ENCODE measurements at places on chromosomes 12 and 14.

- DNase-seq, result no peak
Observed at GRCh38 chr12:28961948-28962384, 187.1 kb upstream of the FAR2 start.

- DNase-seq, result no peak
Observed at GRCh38 chr12:64320611-64321010, 69.9 kb downstream of the C12orf56 start.

DNA sequence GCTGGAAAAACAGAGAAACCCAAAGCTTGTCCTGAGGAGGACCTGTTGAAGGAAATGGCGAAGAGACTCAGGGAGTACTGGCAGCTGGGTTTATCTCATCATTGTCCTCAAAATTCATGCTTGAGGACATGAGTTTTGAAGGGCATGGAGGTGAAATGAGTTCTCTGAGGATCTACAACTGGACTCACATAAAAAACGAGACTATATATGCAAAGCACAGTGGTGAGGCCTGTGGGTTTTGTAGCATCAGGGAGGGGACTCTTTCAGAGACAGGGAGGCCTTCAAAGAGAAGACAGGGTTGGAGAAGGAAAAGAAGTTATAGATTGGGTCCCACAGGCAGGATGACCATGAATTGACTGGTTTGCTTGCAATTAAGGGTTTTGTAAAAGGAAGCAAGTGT lies 71.3 kb upstream of the SCN8A start:
- no peak for DNase-seq

DNA sequence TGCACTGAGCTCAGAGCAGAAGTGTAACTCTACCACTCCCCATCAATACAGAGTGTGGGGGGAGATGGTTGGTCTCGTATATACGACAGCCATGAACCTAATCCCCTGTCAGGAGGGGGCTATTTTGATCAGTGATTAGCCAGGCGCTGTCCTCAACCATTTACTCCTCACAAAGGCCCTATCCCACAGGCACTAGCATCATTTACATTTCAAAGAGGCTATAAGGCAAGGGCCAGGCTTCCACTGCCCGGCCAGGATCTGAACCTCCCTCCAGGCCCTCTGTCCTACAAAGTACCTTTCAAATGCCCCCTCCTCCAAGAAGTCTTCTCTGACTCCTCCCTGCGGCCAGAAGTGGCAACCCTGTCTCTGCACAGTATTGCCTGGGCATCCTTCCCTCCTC lies 74.7 kb downstream of the ITPK1 start:
- no peak for DNase-seq

- no peak for DNase-seq
Observed at GRCh38 chr12:68350753-68351152, 18.6 kb upstream of the MDM1 start.

- DNase-seq, result peak; percentile 94
Observed at GRCh38 chr14:104826189-104826860, 25.4 kb downstream of the ZBTB42 start.

DNA sequence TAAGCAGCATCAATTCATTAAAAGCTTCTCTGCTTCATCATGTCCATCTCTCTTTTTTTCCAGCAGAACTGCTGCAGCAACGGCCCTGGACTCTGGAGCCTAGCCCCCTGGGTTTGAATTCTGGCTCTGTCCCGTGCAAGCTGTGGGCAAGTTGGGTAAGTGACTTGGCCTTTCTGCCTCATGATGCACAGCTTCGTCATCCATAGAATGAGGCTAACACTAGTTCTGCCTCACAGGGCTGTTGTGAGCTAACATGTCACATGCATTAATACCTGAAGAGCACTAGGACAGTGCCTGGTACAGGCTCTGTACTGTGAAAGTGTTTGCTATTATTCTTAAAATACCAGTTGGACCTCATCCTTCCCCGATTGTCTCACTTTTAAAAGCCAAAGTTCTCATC lies 4.2 kb downstream of the KRT82 start:
- DNase-seq, result no peak

DNA sequence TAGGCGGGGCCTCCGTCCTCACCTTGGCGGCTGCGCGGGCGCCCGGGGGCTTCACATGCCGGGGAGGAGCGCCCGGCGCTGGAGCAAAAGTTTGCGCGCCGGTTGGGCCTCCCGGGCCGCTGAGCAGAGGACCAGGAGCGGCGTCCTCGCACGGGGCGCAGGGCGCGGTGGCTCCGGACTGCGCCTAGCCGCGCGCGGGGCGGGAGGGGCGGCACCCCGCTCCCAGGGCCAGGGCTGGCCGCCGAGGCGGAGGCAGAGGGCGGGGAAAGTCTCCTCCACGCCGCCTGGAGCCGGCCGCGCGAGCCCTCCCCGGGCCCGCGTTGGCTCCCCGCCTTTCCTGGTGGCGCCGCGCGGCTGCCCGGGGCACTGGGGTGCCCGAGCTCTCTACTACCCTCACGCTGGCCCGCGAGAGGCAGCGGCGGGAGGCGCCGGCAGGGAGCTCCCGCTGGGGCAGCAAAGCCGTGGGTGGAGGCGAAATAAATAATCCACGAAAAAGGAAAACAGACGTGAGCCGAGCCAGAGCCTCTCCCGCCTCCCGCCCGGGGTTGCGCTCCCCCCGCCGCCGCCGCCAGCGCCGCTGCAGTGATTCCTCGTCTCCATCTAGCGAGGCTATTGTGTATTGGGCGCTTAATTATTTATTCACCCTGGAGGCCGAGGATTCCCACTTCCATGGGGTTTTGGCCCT lies 400 bp upstream of the PRIMA1 start:
- DNase-seq, result no peak

GRCh38 chr14:100709289-100710284 lies 17.1 kb upstream of the DLK1 start:
- no peak for DNase-seq

DNA sequence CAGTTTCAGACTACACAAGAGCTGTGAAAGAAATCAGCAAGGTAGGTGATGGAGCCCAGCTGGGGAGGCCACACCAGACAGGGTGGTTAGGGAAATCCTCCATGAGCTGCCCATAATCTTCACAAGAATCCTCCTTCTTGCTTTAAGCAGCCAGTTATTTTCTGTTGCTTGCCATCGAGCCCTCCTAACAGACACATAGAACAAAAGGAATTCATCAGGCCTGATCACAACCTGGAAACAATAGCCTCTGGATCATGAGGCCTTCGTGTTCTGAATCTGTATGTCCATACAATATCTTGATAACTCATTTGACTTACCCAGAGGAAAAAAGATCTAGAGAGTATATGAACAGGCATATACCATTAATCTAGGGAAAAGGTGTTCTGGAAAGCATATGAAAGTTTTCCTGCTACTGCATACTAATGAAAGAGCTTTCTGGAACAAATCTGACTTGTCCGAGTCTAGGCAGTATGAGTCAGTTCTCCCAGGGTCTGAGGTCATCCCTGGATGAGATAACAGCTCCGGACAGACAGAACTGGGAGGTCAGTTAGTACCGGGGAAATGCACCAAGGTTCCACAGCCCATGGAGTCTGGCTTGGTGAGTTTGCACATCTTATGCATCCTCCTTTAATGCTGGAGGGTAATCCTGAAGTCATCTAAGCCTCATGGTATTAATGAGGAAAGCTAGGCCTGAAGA lies 52.8 kb upstream of the ELK3 start:
- DNase-seq, result no peak

DNA sequence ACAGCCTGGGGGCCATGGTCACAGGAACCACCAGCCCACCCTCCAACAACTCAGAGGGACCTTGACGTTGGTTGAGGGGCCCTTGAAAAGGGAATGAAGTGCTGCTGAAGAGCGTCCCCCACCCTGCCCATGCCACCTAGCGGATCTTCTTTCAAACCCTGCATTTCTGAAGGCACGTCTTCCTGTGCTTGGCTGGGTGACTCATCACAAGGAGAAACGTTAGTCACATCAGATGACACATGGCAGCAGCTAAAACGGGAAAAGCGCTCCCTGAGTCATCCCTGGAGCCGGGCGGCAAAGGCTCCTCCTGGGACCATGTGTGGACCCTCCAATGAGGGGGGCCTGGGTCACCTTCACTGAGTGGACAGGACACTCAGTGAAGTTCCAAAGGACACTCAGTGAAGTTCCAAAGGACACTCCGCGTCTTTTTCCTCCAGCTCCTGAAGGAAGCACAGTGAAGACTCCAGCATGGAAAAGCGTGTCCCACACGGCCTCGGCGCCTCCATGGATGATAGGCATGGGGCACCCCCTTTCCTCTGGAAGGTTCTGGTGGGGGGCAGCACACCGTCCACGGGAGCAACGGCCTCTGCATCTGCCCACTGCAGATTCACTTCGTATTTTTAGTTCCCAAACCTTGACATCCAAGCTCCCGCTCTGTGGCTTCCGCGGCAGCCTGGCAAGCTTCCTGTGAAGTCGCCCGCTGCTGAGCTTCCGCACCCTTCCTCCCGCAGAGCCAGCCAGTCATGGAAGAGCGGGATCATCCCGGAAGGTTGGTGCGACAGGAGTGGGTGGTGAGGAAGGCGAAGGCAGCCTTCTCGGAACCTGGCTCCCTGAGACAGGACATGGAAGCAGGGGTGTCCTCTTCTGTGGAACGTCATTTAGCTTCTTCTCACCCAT lies 383.4 kb downstream of the VRK1 start:
- no peak for DNase-seq

GRCh38 chr14:91839749-91840148 lies 27.6 kb downstream of the TC2N start:
- DNase-seq, result no peak

DNA sequence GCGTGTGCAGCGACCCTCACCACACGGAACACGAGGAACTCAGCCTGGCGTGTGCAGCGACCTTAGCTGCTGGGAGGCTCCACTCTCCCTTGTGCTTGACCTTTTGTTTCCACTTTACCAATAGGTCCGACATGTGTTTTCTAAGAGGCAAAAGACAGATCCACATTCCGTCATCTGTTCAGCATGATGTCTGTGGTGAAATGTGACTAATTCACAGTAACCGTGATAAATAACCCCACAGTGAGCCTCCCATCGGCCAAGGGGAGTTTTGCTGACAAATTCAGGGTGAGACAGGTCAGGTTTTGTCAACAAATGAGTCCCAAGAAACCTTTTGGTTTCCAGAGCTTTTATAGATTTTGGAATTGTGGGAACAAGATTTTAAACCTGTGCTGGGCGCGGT lies 55.9 kb downstream of the MOK start:
- no peak for DNase-seq

DNA sequence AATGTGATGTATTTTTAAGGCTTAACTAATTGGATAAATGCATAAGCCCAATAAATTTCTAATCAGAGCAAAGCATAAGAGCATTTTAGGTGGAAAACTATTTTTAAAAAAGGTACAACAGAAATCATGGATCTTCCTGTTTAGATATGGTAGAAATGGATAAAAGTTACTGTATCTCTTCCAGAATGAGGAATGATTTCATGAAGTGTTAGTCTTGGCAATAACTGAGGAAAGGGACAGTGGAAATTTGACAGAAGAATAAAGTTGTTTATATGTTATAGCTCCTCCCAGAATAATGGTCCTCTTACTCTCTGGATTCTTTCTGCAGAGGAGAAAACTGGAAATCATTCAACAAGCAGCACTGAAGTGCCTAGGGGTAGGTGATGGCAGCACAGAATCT lies 32.4 kb upstream of the BMAL2 start:
- DNase-seq, result no peak
